Activated T-helper 1 cell treated with anti-CD3 and anti-CD28 coated beads, Interleukin-2, amount 50 U/mL, for 16 hours (primary cell): ENCODE measurements at places on chromosomes 1 and 21.

GRCh38 chr1:22344851-22345560, 106.6 kb upstream of the ZBTB40 start:
- DNase-seq: no peak

DNA sequence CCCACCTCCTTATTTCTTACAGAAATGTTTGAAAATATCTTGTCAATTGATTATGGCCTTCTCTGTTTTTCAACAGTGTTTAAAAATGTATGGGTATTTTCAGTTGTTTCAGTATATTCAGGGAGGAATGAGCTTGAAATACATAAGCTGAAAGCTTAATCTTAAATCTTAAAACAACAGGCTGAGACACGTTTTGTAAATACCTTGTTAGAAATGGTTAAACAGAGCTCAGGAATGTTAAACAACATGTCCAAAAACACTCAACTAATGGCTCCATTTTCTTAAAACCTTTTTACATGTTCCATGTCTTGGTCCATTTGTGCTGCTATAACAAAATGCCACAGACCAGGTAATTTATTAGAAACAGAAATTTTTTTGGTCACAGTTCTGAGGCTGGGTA, 953.8 kb upstream of the ADGRL2 start:
- no peak for DNase-seq

DNA sequence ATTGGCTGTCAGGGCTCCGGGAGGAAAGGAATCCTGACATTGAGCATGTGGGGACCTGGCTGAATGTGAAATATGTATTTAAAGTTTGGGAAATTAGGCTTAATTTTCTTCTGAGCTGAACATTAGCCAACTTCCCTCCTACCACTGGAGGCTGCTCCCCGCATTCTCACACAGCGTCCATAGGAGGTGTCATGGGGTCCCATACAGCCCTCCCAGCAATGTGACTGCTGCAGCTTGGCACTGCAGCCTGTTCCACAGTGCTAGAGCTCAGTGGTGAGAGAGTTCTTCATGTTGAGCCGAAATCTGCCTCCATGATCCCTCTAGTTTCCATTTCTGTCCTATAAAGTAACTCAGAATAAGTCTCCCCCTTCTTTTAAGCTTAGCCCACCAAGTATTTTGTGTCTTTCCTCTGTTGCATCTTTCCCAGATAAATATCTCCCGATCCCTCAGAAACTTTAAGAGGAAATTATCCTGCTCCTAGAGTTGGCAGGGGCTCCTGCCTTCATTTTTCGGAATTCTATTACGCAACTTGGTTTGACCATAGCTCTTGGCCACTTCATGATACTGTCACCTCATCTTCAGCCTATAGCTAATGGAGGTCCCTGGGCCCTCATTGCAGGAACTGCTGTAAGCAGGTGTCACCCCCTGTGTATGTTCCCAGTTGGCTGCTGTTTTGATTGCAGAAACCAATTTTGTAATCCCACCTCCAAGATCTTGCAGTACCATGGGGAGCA, 2.0 kb downstream of the FCRL6 start:
- no peak for DNase-seq

GRCh38 chr1:51168936-51169335, 66.9 kb downstream of the C1orf185 start:
- DNase-seq: no peak

- peak; percentile 90 for DNase-seq
Measured at GRCh38 chr21:33360881-33361602, 36.3 kb downstream of the IFNAR1 start.

DNA sequence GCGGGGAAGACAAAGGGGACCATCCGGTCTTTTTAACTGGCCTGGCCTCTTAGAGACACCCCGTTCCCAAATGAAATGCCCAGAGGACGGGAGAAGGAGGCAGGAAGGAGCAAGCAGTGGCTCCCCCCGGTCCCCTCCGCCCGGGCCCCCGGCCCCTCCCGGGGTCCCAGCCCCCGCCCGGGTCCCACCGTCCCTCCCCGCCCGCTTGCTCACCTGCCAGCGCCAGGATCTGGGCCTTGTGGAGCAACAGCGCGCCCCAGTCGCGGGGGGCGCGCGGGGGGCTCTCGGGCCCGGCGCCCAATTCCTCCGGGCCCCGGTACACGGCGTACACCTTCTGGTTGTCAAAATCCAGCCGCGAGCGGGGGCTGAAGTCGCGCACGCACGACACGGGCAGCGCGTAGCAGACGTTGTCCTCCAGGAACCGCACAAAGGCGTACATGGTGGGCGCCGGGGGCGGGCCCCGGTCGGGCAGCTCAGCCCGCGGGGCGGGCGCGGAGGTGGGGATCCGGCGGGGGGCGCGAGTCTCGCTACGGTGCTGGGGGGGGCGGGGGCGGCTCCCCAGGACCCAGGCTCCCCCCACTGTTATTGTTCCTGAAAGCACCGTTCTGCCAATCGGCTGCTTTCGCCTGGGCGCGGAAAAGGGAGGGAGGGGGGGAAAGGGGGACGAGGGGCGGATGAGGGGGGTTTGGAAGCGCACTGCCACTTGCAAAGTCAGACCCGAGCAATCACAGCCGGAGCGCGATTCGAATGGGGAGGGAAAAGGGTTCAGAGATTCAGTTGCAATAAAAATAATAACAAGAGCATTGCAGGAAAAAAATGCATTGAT, at the start of gene BEND5:
Gene BEND5 (minus strand): TSS at position 499 of the 826 bp plus-strand sequence. CDS start 60 bp downstream, at position 439.
- no peak for DNase-seq

- DNase-seq: no peak
Measured at GRCh38 chr1:152753586-152753985, 4.2 kb upstream of the KPRP start.

GRCh38 chr1:70228670-70229069, 7.5 kb downstream of the SRSF11 start:
- DNase-seq: no peak
